ENCODE measurements at places on chromosomes 4 and X.

DNA sequence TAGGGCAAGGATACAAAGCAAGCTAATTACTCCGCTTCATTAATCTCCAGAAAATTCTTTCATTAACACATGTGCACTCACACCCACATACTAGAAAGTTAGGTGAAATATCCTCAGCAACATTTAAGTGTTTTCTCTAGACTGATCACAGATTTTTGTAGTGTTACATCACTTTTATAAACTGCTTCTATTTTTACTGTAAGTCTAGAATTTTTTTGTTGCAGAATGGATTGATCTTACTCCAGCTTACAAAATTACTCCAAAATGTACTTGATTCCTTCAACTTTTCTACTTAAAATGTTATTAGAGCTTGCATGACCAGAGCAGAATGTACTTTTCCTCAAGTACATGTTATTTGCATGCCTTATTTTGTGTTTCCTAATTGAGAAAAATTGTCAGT is 2325.2 kb downstream of the PCDH7 start:
- no peak for DNase-seq

DNA sequence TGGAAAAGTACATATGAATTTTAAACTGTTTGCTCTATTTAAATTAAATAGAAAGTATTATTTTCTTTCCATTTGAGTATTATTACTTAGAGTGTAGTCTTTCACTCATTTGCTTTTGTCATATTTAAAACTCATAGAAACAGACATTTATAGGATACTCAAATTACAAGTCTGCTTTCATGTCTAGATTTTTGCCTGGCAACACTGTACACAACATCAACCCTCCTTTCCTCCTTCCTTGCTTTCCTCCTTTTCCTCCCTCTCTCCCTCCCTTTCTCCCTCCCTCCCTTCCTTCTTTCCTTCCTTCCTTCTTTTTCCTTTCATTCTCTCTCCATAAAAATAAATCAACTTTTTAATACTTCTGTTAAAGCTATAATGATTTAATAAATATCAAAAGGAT is 2361.2 kb downstream of the ARAP2 start:
- DNase-seq, result no peak

DNA sequence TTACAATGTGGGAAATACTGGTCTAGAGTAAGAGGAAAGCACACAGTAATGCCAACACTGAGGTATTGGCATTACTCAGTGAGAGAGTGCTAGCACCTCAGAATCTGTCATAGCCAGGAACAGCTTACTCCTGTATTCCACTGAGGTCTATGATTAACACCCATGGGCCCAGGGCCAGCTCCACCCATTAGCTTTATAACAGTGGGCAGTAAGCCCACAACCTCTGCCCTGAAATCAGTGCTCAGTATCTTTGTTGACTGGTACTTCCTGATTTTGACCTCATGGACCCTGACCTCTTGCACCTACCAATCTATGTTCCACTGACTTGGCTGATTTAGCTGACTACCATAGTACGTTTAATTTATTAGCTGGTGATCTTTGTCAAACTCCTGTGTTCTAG is 56.1 kb downstream of the LANCL3 start:
- DNase-seq, result no peak

DNA sequence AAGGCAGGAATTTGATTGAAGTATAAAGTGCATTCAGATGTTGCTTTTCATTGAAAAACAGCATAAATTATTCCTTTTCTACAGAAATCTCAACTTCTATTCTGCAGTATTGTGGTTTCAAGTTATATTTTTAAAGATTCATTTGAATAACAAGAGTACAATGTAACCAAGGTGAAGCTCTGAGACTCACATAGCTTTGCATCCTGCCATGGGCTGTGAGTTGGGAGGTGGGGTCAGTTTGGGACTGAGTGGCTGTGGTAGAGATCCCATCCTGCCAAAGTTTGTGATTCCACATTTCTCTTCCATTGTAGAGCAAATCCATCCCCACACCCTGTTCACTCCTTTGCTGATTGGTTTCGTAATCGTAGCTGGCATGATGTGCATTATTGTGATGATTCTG is 69.2 kb downstream of the KIT start:
- no peak for DNase-seq

- DNase-seq, result no peak
Observed at GRCh38 chr4:103853627-103854026, 133.8 kb upstream of the TACR3 start.

- no peak for DNase-seq
Observed at GRCh38 chr4:108035691-108036090, 46.0 kb downstream of the HADH start.

DNA sequence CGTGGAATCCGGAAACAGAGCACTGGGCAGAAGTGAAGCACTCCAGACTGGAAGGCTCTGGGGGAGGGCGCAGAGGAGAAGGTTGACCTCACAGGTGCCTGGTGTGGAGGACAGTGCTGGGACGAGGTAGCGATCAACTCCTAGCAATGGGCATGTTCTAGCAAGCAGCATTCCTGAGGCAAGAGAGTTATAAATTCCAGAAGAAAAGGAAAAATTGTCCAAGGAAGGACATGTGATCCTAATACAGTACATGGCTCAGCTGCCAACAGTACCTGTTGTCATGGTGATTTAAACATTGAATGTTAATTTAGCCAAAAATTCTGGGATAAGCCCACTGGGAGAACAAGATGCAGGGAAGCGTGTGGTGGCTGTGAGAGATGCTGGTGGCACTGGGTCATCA is 8.2 kb downstream of the ARHGAP4 start:
- no peak for DNase-seq

- DNase-seq, result no peak
Observed at GRCh38 chr4:110854021-110854678, 231.3 kb upstream of the PITX2 start.

Data from heart left ventricle (tissue), 16 donors.